ENCODE measurements at places on chromosomes 11 and 22. TPM values are rescaled to one million over a fixed set of nuclear protein-coding genes. Genes with fewer than 3 reads are reported as not detected.
A peak's percentile ranks its signal among the peaks of the same experiment; 100 is the strongest.

The OR51B2 gene
- total RNA-seq, result not detected

The RFPL1 gene
- not detected for total RNA-seq

The MICAL2 gene
- 4.2 TPM for total RNA-seq

The CARD16 gene
- total RNA-seq, result not detected

The GPR83 gene
- 1.5 TPM for total RNA-seq

The CCDC89 gene
- not detected for total RNA-seq

The SCGB1D2 gene
- total RNA-seq, result not detected

The ISX gene
- total RNA-seq, result not detected

The SBF2 gene
- 54.1 TPM for total RNA-seq

The GTSE1 gene
- 40.6 TPM for total RNA-seq

The OR10D3 gene
- total RNA-seq, result not detected

The OR52H1 gene
- not detected for total RNA-seq

DNA sequence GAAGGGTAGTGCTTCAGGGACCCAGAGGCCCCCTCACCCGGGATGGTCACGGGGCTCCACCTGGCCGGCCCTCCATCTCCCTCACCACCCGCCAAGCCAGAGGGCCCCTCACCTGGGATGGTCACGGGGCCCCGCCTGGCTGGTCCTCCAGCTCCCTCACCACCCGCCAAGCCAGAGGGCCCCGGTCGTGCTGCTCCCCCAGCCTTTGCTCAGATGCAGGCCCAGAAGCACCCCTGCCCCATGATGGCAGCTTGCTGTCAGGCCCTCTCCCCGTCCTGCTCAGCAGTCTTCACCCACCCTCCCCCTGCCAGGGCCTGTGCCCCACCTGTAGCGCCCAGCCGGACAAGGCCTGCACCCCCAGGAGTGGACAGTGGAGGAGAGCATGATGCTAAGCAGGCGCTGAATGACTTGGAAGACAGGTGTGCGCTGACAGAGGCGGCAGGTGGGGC, 7.3 kb downstream of the DENND6B start:
- no peak for DNase-seq

- DNase-seq, result no peak
Observed at GRCh38 chr11:93474123-93474522, 69.1 kb downstream of the SMCO4 start.

- DNase-seq, result no peak
Observed at GRCh38 chr11:112364962-112365481, 104.4 kb upstream of the PLET1 start.

GRCh38 chr22:33579448-33580093, 340.7 kb downstream of the LARGE1 start:
- peak; percentile 53 for DNase-seq

- no peak for DNase-seq
Observed at GRCh38 chr22:38180841-38181452, 683 bp downstream of the PLA2G6 start.

DNA sequence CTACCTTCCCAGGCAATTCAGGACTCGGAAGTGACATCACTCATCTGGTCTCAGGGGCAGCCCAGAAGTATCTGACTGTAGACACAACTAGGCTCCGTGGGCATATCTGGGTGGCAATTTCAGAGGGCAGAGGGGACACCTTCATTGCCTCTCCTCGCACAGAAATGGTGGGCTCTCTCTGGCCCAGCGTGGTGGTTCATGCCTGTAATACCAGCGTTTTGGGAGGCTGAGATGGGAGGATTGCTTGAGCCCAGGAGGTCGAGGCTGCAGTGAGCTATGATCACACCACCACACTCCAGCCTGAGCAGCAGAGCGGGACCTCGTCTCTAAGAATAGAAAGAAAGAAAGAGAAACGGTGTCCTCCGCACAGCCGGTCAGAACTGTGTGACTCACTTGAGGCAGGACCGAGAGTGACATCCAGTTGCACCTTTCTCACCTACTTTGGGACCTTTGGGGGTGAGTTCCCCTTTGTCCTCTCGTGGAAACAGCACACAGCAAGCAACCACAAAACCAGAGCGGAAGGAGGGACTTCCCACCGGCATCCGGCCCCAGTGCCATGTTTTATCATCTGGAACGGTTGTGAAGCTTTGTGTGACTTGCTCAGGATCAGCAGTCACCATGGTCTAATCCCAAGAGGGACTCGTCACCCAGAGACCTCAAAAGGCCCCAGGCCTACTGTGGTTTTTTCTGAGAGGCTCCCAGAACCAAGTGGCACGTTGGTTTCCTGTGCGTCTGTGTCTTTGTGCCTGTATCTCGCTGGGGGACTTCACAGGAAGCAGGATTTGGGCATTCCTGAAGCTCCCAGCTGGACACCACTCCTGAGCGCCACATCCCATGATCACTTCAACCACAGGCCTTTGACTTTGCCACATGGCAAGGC, 38.4 kb upstream of the EMID1 start:
- DNase-seq, result no peak

DNA sequence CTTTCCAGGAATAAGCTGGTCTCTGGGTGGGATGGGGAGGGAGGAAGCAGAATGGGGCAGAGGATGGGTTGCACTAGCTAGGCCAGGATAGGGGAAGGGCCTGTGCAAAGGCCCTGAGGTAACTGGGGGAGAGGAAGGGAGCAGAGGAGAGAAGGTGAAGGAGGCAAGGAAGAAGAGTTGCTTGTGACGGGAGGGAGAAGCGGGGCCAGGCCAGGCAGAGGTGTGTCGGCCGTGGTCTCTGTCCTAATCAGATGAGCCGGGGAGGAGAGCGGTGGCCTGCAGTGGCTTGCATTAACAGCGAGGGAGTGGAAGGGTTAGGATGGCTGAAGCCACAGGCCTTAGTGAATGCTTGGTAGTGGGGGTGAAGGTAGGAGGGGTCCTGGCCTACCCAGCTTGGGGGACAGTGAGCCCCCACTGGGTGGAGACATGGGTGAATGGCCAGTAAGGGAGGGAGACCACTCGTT, 6.0 kb upstream of the DERL3 start:
- DNase-seq, result no peak

DNA sequence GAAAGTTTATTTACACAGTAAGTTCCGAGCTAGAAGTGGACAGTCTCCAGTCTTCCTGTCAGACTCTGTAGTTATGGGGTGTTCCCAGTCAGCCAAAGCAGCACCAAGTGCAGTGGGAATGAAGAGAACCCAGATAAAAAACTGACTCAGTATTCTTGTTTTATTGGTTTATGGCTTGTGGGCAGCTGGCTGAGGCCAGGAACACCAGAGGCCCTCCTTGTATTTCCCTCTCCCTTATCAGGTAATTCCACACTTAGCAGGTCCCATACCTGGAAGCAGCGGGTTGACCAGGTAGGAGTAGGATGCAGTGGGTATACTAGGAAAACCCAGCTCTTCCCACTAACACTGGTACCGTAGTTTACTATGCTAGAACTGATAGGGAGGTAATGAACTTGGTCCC, 3.5 kb upstream of the BACE1-AS start:
- DNase-seq, result no peak

- no peak for DNase-seq
Observed at GRCh38 chr11:28919194-28919593, 811.0 kb downstream of the METTL15 start.

- DNase-seq, result no peak
Observed at GRCh38 chr11:119192111-119192510, 6.8 kb downstream of the NHERF4 start.

DNA sequence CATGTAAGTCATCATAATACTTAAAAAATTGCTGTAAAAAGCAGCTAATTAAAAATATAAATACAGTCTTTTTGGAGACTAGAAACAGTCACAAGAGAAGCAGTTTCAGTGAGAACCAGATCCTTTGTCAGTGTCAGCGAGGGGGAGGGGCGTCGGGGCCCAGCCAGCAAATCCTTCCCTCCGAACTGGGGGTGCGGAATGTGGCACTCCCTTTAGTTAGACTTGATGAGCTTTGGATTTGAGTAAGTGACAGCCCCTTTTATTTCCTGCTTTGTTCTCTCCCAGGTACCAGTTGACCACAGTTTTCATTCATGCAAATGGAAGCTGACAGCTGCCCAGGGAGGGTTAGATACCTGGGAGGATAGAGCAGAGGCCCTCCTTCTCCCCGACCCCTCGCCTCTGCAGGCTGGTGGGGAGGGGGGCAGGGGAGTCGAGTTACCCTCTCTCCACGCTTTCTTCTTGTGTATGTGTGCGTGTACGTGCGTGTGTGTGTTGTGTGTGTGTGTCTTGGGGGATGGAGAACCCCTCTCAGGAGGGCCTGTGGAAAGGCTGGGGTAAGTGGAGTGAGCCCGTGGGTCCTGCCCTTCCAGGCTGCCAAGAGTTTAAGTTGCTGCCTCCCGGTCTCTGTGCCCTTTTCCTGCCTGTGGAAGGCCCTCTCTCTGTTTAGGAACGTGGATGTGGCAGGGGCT, 38.3 kb downstream of the PTPRJ start:
- no peak for DNase-seq

DNA sequence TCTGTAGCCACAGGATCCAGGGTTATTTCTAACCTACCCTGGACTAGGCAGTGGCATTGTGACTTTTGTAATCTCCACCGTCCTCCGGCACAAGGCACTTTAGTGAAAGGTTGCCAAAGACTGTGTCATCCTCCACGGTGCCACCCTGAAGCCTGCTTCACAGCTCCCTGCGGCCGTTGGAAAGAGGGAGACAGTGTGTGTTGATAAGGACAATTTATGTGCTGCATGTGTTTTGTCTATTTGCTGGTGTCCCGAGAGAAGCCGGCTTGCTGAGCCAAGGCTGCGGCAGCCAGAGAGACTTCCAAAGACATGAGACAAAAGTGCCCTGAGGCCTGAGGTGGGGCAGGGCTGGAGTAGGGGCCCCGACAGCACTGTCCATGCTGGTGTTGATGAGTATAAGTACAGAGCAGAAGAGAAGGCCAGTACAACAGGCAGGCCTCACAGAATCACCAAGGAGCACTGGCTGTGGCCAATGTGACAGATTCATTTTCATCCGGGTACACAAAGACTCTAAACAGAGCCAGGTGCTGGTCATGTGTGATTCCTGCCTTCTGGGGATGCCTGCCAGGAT, 40.9 kb downstream of the GALNT18 start:
- no peak for DNase-seq

DNA sequence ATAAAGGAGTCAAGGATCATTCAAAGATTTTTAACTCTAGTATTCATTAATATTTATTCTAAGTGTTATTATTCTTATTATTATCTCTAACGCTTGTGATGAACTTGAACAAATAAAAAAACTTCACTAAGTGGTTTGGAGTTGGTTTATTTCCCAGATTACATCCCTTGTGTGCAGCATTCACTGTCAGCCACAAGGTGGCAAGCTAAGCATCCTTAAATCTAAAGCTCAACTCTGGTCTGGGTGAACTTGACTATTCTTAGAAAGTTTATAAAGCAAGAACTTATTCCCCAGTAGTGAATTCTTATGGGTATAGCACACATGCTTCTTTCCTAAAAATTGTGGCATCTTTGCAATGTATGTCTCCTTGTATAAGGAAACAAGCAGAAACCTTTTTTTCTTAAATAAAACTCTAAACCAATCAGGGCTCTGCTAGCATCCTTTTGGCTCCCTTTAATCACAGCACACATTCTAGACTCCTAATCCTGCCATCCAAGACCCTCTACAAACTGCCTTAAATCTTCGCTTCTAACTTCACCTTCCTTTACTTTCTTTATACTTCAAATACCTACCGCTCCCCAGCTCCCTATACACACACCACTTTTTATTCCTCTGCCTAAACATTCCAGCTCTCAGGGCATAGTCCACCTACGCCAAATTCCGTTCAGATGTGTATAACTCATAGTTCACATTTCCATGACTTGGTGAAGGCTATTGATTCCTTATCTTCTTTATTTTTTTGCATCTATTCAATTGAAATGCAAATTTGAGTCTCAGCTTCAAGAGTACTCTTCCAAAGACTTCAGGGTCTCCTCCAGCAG, 1068.8 kb downstream of the DLG2 start:
- no peak for DNase-seq

- DNase-seq, result no peak
Observed at GRCh38 chr11:84837402-84838069, 789.6 kb downstream of the DLG2 start.

DNA sequence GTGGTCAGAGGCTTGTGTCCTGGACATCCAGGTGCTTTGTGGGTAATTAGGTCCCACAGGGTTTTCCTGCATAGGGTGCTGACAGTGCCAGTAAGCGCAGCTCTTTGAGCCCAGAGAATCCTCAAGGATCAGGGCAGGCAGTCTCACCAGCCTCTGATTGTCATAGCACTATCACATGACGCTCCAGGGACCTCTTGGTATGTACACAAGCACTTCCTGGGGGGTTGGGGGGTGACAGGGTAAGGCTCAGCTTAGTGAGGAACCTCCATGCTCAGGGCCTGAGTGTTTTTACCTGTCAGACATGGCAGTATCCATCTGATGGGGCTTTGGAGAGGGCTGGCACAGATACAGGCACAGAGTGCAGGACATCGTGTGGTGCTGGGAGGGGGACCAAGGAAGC, 27.9 kb upstream of the SUSD2 start:
- no peak for DNase-seq

- DNase-seq, result peak; percentile 31
Observed at GRCh38 chr22:44080936-44081861, 57.1 kb downstream of the PARVB start.

GRCh38 chr11:43035086-43035485, 276.7 kb upstream of the API5 start:
- no peak for DNase-seq

DNA sequence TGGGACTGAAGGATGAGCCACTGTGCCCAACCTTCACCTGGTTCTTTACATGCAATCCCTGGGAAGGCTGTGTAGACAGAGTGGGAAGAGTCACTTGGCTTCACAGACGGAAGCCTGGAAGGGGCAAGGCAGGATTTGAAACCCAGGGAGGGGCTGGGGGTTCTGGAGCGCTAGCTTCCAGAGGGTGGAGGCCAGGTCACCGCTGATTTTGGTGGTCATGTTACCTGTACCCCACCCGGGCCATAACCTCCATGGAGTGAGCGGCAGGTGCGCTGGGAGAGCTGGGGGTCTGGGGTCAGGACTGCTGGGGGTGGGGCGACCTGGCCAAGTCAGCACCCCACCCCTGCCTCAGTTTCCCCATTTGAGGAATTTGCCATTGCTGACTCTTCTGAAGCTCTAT, 38.3 kb downstream of the PDGFB start:
- DNase-seq, result no peak

DNA sequence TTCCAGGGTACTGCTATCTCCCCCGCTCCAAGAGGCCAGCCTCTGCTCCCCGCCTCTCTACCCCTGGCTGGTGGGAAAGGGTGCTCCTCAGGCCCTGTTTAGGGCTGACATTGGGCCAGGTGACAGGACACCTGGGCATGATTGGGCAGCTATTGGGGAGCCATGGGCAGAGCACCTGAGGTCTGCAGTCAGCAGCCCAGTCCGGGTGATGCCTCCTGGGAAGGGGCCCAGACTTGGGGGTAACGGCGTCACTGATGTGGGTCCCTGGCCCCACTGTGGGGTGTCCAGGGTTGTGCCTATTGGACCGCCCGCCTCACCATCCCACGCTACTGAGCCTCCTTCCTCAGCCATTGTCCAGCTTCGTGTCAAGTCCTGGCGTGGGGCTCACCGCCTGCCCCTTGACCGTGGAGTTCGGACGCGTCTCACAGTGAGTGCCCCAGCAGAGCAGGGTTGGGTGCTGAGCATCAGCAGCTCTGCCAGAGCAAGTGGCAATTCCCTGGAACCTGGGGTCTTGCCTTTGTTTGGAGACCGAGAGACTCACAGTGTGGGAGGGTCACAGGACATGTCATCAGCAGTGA, 2.8 kb upstream of the GATD1 start:
- no peak for DNase-seq

Data from H1 (cell line).